BE2C (cell line): ENCODE measurements at places on chromosomes 3 and 15.
A peak's percentile ranks its signal among the peaks of the same experiment; 100 is the strongest.

DNA sequence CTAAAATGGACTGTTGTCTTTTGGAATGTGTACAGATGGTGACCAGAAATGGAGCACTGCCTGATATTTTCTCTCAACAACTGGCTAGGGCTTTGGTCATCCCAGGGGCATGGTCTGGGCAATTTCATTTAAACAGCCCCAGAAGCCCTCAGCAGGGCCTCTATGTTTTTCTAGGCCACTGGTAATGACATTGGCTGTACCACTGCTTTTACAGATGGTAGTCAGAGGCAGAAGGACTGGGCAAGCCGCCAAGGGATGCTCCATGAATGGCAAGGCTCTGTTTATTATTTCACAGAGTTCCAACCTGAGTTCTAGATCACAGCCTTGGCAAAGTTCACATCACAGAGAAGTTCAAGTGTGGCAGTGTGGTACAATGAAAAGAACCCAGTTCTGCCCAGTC, 37.0 kb upstream of the LMCD1 start:
- peak; percentile 70 for DNase-seq

DNA sequence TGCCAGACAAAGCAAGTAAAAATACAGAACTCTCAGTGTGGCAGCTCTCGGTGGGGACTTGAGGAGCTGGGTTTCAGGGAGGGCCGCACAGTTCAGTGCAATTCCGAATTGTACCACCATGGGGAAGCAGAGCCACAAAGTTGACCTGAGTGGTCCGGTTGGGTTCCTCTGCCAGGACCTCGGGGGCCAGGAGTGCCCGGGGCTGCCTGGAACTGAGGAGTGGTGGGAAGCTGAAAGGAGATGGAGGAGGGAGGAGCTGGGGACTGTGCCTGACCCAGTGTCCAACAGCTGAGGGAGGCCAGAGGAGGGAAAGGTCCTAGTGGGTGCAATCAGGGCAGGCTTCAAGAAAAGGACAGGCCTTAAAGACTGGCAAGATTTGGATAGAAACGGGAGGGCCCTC, 32.2 kb upstream of the TRH start:
- peak; percentile 81 for DNase-seq

DNA sequence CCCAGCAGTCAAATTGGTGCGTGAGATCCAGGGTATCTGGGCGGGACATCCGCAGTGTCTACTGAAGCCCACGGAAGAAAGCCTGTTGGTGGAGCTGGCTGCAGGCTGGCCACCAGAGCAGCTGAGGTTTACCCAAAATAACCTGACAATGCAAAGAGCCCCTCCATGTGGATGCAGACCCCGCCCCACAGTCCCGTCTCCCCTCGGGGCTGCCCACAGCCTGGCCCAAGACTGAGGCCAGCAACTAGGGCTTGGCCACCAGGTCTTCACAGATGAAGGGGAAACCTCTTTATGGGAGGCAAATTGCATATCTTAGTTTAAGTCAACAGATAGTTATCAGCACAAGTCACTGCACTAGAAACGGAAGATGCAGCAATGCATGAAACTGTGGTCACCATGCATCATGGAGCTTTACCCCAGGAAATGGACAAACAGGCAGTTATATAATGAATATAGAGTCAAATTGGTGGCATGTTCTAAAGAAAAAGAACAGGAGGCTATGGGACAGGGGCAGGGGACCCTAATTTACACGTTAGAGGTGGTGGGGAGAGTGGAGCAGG, 86.3 kb downstream of the ARNT2 start:
- no peak for DNase-seq

DNA sequence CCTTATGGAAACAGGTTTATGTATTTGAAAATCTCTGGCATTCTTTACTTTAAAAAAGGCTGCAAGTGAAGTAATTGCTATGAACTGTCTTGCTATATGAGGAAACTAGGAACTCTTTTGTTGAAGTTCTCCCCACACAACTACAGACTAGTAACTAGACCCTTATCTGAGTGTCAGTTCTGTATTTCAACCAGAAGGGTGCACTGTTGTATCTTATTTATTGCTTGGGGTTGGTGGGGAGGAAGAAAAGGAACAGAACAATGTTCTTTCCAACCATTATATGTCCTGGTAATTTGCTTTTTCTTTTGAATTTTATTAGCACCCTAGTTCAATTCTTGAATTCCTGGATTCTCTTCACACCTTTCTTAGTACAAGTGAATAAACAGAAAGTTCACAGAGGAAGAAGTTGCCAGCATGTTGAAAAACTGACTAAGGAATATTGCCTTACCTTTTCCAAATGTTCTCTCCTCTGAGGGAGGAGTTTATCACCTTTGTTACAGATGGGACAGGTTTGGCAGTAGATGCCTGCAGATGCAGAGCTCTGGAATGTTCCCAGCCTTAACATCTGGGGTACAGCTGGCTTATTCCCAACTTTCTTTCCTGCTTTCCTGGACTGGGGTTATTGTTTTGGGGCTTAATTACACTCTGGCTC, 162.4 kb upstream of the CFAP20DC start:
- DNase-seq, result no peak
